ENCODE measurements at places on chromosomes 6 and 20.

DNA sequence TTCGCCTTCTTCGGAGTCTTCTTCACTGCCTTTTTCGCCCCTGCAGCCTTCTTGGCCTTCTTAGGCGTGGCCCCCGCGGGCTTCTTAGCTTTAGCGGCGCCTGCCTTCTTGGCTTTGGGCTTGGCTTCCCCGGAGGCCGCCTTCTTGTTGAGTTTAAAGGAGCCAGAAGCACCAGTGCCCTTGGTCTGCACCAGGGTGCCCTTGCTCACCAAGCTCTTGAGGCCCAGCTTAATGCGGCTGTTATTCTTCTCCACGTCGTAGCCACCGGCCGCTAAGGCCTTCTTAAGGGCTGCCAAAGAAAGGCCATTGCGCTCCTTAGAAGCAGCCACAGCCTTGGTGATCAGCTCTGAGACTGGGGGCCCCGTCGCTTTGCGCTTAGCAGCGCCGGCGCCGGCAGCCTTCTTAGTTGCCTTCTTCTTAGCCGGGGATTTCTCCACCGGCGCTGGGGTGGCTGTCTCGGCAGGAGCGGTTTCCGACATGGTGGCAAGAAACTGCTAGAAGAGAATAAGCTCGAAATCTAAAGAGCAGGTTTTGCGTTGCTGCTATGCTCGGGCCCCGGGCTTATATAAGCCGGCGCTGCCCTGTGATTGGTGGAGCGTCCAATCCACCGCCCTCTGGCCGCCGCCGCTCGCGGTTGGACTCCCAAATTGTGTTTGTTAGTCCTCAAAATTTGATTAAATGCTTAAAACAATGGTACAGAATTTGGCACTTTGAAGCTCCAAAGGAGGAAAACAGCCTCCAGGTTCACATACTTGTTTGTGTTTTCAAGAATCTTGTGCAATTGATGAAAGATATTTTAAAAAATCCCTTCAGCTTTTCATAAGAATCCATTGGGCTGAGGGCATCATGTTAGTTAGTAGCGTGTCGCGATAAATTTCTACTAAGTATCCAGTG is 44.9 kb downstream of the OR2B2 start:
- DNase-seq: peak; percentile 86

DNA sequence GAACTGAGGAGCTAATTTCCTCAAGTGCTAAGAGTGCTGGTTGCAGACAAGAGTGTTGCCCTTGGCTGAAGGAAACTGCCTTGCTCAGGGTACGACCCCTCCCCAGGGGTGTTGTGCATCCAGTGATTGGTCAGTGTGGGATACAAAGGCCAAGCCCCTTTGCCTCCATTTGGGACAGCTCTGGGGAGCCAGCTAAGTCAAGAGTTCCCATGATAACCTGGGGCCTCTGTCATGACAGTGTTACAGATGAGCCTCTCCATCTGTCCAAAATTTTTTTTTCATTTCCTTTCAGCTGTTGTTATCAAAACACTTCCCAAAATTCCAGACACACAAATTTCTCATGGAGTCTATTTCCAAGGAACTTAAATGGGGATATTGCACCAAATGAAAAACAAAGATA is 93.3 kb downstream of the HS3ST5 start:
- DNase-seq: no peak

- DNase-seq: no peak
Measured at GRCh38 chr20:51311636-51312479, 230.7 kb downstream of the NFATC2 start.

GRCh38 chr20:35318502-35319157 is 26.4 kb upstream of the FAM83C start:
- DNase-seq: no peak

DNA sequence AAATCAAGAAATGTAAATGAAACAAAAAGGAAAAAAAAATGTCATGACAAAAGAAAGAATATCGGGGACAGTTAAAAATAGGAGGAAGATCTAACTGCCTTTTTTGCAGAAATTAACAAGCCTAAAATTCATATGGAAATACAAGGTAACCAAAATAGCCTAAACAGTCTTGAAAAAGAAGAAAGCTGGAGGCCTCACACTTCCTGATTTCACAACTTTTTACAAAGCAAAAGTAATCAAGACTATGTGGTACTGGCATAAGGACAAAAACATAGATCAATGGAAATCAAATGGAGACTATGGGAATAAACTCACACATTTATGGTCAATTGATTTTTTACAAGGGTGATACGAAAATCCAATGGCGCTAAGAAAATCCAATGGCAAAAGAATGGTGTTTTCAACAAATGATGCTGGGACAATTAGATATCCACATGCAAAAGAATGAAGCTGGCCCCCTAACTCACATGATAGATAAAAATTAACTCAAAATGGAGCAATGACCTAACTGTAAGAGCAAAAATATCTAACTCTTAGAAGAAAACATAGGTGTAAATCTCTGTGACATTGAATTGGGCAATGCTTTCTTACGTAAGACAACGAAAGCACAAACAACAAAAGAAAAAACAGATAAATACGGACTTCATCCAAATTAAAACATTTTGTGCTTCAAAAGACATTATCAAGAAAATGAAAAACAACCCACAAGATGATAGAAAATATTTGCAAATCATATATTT is 24.5 kb downstream of the MAP3K5 start:
- no peak for DNase-seq

DNA sequence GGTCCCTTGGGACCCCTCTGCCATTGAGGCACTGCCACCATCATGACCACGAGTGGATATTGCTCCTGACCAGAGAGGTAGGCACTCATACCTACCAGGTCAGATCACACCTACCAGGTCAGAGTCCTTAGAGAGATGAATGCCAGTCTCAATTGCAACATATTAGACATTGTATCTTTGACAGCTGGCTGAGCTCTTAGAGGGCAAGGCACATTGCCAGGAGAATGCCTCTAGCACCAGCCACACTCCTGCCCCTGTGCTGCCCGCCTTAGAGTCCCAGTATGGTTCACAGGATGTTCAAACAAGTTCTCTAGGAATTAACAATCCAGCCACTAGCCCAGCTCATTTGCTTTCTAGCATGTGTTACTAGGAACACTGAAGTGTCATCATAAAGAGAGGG is 65.9 kb downstream of the TMEM244 start:
- no peak for DNase-seq

DNA sequence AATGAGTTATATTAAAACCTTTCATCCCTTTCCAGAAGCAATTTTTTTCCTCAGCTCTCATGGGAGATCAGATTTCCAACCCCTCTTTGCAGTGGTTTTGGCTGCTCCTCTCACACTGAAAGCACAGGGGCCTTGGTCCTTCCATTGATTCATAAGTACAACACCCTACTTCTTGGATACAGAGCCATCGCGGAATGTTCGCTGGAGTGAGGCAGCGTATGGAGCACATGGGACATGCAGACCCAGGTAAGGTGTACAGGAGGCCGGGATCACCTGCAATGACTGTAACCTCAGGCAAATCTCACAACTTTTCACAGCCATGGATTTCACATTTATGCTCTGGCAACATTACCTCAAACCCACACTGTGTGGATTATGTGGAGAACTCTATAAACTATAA is 75.2 kb upstream of the HEY2 start:
- DNase-seq: no peak

- peak; percentile 28 for DNase-seq
Measured at GRCh38 chr6:137944793-137945498, 77.9 kb downstream of the TNFAIP3 start.

GRCh38 chr6:100664274-100665040 is 199.7 kb upstream of the SIM1 start:
- DNase-seq: peak; percentile 11

DNA sequence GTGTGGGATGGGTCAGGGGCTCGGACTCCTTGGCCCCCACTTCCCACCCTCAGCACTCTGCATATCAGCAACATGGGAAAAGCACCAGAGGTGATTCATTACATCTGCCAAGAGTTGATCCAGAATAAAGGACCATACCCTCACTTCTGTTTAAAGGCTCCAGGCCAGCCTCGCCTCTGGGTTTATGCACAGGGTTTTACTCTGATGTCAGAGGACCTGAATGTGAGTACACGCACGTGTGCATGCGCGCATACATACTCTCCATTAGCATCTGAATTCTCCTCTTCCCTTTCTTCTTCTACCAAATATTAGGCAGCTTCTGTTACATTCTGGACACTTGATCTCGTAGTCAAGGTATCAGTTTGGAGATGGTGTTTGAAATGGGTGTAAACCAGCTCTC is 114.7 kb upstream of the SPTLC3 start:
- DNase-seq: no peak

GRCh38 chr6:123941855-123942254 is 138.2 kb downstream of the NKAIN2 start:
- DNase-seq: no peak

- no peak for DNase-seq
Measured at GRCh38 chr6:107275330-107275865, 160.1 kb upstream of the BEND3 start.

Data from muscle of arm (tissue), 14 donors.